ENCODE measurements at places on chromosomes 12 and 14.

DNA sequence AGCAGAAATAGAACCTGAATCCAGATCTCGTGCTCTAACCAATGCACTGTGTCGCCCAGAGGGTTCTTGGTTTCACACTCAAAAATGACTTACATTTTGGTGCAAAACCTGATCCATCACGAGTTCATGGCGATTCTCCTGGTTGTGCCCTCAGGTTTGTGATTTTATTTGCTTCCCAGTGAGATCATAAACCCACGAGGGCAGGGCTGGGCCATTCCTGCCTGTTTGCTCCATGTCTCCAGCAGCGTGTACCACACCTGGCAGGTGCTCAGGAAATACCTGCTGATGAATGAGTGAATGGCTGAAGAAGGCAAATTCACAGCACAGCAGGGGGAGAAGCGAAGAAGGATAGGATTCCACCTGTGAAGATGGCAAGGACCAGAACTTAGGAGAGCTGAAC lies 9.4 kb downstream of the ACACB start:
- no peak for DNase-seq

DNA sequence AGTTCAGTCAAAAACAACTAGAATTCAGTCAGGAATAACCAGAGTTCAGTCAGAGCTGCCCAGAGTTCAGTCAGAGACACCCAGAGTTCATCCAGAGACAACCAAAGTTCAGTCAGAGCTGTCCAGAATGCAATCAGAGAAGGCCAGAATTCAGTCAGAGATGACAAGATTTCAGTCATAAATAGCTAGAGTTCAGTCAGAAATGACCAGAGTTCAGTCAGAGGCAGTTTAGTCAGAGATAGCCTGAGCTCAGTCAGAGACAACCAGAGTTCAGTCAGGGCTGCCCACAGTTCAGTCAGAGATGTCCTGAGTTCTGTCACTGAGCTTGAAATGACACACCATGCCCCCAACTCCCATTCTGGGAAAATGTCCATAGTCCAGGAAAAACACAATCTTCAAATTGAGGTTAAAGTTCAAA lies 1102.8 kb downstream of the BCL11B start:
- no peak for DNase-seq

DNA sequence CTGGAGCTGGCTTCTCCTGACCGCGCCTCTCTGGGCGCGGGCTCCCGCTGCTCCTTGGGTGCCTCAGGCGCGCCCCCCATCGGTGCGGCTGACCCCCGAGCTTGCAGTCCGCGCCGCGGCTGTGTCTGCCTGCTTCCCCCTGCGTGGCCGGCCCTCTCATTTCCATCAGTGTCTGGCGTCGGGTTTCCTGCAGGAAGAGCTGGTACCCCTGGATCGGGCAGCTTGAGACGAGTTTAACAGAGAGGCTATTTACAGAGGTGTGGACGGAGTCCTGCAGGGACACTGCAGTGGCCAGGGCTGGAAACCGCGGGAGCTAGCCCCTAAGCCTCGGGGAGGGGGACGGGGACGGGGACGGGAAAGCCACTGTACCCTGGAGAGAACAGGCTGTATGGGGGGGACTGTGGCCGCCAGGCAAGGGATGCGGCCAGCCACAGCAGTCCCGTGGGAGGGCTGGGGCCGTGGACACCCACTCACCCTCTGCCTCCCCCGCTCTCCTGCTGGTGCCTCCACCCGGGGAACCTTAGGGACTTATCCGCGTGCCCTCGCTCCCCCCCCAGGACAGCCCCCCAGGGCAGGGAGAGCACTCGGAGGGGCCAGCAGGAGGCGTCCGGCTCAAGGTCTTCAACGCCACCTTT lies 3.7 kb upstream of the CACNA2D4 start:
- DNase-seq: no peak

GRCh38 chr12:48903363-48903981 lies 21.8 kb downstream of the FKBP11 start:
- peak; percentile 62 for DNase-seq

DNA sequence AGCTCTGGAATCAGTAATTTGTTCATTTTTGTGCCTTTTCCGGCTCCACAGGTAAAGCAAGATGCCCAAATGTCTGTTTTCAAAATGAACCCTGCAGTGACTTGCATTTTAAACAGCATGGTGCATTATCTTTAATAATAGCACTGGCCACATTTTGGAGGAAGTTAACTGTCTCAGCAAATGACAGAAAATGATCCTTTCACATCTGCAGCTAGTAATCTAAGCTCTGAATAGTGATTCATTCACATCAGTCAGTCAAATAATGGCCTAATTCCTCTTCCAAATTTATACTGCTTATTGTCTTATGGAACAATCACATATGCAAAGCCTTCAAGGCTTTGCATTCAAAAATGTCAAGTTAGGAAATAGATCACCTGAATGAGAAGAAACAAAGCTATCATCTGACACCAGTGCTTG lies 75.6 kb downstream of the PPM1H start:
- DNase-seq: no peak

DNA sequence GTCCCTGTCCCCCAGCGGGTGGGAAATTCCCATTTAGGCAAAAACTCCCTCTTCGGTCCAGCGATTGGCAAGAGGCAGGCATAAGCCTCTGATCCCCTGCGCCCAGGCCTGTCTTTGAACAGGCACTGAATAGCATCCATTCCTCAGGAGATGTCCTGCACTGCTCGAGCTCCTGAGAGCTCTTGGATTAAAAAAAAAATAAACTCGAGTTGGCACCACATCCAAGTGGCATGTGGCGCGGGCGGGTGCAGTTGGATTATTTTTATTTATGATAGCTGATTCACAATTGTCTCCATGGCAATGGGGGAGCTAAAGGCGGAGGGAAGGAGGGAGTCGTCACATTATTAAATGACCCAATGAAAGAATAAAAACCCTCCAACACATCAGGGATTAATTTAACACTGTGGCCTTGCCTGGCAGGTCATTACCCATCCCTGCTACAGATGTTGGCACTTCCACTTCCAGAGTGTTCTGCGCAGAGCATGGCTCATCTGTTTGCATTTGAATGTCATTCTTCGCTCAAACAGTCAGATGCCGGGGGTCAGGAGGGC lies 207.2 kb downstream of the AACS start:
- no peak for DNase-seq

- peak; percentile 86 for DNase-seq
Measured at GRCh38 chr14:52266179-52266578, 1.3 kb upstream of the PTGDR start.

DNA sequence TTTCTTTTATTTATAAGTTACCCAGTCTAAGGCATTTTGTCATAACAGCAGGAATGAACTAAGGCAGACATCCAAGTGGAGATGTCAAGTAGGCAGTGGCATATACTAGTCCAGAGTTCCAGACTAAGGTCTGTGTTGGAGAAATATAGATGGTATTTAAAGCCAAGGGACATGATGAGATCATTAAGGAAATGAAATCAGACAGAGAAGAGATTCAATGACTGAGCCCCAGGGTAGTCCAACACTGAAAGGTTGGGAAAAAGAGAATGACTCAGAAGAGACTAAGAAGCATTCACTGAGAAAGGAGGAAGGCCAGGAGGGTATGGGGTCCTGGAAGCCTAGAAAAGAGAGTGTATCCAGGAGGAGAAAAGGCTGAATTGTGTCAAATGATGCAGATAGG lies 442.2 kb upstream of the CCDC196 start:
- DNase-seq: no peak

DNA sequence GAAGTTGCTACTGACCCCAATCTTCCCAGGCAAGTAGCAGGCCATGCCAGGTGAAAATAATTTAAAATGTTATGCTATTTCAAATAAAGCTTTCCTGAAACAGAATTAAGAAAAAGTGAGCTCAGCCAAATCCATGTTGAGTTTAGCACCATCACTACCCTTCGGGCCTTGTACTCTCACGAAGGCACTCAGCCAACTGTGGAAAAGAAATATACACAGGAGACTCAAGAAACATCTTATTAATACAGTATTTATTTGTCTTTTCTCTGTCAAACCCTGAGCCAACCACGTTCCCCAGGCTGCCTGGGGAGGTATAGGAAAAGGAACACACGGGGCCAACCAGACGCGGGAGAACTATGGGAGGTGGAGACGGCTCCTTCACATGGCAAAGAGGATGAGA lies 10.9 kb downstream of the ATP5MC2 start:
- no peak for DNase-seq

GRCh38 chr14:96191841-96192462 lies 12.7 kb upstream of the BDKRB2 start:
- DNase-seq: no peak

DNA sequence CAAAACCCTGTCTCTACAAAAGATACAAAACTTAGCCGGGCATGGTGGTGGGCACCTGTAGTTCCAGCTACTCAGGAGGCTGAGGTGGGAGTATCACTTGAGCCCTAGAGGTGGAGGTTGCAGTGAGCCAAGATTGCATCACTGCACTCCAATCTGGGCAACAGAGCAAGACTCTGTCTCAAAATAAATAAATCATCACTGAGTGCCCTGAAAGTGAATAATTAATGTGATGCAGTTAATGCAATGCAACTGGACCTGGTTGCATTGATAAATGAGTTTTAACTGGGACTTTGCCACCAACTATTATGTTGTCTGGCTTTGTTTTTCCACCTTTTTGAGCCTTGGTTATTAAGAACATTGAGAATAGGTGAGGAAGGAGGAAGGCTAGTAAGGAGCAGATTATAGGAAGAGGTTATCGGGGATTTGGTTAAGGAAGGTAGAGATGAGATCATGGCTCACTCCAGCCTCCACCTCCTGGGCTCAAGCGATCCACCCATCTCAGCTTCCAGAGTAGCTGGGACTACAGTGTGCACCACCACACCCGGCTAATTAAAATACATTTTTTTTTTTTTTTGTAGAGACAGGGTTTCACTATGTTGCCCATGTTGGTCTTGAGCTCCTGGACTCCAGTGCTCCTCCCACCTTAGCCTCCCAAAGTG lies 8.0 kb downstream of the BORCS5 start:
- DNase-seq: no peak

DNA sequence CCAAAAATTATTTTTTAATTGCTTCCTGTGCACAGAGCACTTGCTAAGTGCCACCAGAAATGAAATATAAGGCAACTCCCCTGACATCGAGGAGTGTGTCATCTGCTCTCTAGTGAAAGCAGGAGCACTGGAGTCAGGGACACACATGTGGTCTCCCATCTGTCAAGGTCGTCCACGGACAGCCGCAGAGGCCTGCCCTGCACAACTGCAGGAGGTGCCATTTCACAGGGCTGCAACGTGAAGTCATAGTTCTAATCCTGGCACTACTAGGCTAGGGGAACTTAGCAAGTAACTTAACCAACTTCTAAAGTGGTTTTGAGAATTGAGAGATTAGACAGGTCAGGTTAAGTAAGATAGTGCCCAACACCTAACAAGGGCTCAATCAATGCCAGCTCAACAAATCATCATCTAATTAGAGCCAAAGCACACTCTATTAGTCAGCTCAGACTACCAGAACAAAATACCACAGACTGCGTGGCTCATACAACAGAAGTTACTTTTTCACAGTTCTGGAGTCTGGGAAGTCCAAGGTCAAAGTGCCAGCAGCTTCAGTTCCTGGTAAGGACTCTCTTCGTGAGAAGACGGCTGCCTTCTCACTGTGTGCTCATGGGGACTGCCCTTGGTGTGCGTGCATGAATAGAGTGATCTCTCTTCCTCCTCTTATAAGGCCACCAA lies 30.7 kb downstream of the FOXN3 start:
- DNase-seq: peak; percentile 48

- no peak for DNase-seq
Measured at GRCh38 chr12:100752841-100753240, 41.7 kb upstream of the ANO4 start.

- no peak for DNase-seq
Measured at GRCh38 chr12:24845615-24846014, 103.3 kb downstream of the BCAT1 start.

DNA sequence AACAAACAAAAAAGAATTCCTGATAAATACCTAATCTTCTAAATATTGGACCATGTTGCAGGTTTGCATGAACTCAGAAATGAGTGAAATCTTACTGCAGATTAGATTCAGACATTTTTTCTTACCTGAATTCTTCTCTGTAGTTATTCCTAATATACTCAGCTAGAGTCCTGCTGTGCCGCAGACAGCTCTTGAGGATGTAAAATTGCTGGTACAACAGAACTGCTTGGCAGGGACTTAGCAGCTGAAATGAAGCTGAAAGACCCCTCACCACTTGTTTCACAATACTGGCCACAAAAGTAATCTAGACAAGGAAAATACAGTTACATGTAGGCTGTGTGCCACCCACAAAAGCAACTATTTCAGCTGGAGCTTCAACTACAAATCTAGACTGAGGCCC lies 48.3 kb upstream of the KICS2 start:
- DNase-seq: no peak

Measured in choroid plexus epithelial cell (primary cell).